ENCODE measurements at places on chromosomes 4 and X.

DNA sequence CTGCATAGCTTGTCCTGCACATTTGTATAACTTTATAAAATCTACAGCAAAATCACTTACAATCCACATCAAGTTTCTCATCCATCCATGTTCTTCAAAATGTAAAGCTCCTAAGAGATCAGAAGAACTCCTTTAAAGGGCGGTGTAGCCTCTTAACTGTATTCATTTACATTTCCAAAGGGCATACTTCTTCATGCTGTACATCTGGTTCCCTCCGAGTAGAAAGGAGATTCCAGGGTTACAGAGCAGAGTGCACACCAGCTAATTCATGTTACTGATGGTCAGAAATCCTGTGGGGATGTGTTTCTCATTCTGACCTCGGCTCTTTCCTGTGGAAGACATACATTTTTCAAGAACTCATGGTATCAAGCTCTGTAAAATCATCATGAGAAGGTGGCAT is 231.8 kb downstream of the ARAP2 start:
- no peak for DNase-seq

- DNase-seq, result no peak
Observed at GRCh38 chr4:17437396-17437795, 74.5 kb downstream of the QDPR start.

DNA sequence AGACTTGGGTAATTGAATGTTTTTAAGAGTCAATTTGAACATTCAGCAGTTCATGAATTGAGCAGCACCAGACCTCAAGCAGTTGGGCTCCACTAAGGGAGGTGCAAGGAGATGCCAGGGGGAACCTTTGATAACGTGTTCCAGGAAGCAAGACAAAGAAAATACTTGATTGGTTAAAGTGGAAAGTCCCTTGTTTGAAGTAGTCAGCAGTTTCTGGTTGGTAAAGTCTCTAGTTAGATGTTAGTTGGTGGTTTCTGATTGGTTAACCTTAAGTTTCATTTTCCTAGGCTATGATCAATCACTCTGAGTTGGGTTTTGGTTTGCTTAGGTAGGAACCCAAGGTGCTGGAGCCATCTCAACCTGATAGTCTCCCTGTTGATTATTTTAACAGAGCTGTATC is 4.0 kb downstream of the HERC6 start:
- no peak for DNase-seq

- no peak for DNase-seq
Observed at GRCh38 chr4:47278631-47279030, 184.9 kb downstream of the COMMD8 start.

DNA sequence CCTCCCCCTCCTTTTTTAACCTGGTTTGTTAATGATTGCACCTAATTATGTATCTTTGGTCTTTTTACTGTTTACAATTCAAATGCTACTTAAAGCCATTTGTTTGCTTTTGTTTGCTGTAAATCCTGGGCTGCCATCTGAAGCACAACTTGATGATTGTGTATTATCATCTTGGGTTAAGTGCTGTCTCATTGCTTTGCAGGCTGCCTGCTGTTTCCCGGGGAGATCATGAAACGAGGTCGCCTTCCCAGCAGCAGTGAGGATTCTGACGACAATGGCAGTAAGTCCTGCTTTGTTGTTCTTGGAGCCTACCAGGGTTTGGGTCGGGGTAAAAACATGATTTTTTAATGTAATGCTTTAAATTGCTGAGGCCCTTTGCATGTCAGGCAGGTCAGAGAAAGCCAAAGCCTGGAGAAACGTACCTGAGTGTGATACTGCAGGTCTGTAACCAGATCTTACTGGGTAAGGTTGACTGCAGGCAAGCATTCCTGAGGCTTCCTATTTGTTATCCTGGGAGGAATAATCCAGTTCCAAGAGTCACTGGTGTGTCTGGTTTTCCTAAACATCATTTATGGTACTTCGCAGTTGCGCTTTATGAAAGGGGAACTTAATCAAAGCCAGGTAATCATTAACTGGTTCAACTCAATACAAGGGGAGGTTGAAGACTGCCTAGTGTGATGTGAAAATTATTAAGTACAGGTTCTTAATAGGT is 22.2 kb downstream of the JADE1 start:
- DNase-seq, result peak; percentile 81

GRCh38 chrX:63932006-63932405 is 147.0 kb upstream of the ARHGEF9 start:
- DNase-seq, result no peak

- peak; percentile 4 for DNase-seq
Observed at GRCh38 chrX:85111347-85111746, 107.7 kb downstream of the APOOL start.

DNA sequence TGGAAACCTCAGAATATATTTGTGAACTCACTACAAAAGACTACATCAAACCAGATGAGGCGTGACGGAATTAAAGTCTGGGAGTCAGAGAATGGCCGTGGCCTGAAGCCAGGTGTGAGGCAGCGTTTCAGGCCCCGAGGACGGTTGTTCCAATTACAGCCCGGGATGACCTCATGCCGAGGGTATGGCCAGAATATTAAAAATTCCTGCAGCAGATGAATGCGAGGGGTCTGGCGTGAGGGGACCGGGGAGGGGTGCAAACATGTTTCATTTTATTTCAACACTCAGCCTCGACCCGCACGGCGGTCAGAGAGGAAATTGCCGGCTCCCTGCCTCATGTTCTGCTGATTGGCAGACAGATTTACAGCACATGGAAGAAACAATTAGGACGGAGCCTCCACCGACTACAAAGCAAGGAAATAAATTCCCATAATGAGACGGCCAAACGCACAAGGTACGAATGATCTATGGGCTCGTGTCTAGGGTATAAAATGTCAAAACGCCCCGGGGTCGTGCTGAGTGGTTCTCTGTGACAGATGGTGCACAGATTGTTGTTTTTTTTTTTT is 289.7 kb downstream of the SHOX start:
- no peak for DNase-seq

- no peak for DNase-seq
Observed at GRCh38 chr4:118346495-118346894, 6.3 kb downstream of the PRSS12 start.

DNA sequence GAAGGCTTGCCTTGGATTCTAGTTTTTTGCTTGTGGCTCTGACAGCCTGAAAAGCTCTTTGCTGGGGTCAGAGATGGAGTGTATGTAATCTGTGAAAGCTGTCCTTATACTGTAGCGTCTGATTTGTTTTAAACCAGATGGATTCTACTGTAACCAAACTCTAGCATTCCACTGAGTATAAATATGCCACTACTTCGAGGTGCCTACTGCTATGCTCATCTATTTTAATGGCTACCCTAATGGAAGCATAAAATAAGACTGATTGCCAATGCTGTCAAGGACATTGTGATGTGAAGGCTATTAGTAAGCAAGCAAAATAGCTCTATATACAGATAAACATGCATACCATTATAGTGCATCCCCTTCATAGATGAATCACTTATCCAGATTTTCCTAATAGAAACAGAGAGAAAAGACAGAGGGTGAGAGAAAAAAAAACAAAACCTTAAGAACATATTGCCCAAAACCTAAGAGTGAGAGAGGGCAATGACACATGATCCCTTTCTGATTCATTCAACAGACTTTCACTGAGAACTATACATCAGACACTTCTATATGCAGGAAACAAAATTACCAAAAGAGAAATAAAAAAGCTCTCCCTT is 1025.8 kb upstream of the LCORL start:
- DNase-seq, result no peak

DNA sequence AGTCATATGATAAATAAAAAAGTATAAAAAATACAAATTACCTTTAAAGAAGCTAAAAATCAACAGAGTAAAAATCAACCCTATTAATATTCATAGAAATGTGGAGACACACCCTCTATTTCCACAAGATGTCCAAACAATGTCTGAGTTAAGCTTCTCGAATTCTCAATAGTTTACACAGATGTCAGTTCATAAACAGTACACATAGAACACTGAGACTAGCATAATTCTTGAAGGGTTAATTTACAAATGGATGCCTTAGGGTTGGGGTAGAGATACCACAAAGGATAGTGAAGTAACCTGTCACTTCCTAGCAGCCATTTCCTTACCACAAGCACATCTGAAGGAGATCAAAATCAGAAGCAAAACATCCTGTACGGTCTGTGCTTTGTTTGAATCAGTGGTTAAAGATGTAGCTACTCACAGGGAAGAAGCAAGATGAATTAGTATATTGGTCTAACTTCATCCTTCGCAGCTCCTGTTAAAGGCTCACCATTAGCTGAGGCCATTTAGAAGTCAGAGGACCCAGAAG is 2393.9 kb downstream of the ARAP2 start:
- no peak for DNase-seq

- no peak for DNase-seq
Observed at GRCh38 chr4:163395758-163396157, 52.1 kb downstream of the NPY5R start.

- DNase-seq, result no peak
Observed at GRCh38 chr4:20313237-20314030, 61.7 kb downstream of the SLIT2 start.

GRCh38 chr4:128163177-128164117 is 102.3 kb downstream of the LARP1B start:
- no peak for DNase-seq

- no peak for DNase-seq
Observed at GRCh38 chrX:149453906-149454822, 50.9 kb downstream of the IDS start.

DNA sequence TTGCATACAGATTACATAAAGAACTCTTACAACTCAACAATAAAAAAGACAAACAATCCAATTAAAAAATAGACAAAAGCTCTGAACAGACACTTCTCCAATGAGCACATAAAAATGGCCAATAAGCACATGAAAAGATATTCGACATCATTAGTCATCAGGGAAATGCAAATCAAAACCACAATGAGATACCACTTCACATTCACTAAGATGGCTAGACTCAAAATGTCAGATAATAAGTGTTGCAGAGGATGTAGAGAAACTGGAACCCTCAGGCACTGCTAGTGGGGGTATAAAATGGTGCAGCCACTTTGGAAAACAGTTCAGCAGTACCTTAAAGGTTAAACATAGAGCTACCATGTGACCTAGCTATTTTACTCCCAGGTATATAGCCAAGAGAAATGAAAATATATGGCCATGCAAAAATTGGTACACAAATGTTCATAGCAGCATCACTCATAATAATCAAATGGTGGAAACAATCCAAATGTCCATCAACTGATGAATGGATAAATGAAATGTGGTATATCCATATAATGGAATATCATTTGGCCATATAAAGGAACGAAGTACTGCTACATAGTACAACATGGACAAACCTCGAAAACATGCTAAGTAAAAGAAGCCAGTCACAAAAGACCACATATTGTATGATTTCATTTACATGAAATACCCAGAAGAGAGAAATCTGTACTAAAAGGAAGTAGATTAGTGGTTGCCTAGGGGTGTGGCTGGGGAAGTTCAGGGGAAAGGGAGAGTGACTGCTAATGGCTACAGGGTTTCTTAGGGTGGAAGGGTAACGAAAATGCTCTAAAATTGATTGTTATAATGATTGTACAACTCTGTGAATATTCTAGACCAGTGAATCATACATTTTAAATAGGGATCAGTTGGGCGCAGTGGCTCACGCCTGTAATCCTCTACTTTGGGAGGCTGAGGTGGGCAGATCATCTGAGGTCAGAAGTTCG is 29.4 kb downstream of the SASH3 start:
- no peak for DNase-seq

- DNase-seq, result no peak
Observed at GRCh38 chr4:88724406-88724805, 26.8 kb upstream of the NAP1L5 start.

DNA sequence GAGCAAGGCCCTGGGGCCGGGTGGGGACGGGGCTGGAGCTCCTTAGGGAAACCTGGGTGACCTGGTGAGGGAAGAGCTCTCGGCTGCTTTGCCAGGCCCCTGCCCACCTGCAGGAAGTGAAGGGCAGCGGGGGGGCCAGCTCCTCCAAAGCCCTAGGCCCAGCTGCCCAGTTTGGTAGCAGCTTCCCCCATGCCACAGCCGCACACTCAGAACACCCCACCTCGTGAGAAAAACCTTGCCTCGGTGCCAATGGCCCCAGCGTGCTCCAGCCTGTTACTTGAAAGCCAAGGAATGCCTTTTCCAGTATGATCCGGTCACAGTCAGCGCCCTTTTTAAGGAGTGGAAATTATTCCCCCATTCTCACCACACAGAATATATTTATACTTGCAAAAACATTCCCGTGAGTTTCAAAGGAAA is 38.3 kb downstream of the ACOX3 start:
- DNase-seq, result no peak

DNA sequence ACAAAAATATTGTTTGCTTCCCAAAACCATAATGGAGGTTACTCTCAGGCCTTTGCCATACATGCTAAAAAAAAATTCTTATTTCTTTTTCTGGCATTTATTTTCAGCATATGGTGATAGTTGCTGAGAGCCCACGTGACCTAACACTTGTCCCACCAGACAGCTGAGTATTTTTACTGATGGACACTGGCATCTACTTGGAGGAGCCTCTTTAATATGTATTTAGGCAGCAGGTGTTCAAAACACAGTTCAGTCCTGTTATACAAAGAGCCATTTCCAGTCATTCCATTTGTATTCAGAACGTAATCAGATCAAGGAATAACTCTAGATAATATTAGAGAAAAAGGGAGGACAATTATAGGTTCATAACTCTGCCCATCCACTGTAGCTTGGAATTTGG is 95.5 kb downstream of the CXCL13 start:
- no peak for DNase-seq

DNA sequence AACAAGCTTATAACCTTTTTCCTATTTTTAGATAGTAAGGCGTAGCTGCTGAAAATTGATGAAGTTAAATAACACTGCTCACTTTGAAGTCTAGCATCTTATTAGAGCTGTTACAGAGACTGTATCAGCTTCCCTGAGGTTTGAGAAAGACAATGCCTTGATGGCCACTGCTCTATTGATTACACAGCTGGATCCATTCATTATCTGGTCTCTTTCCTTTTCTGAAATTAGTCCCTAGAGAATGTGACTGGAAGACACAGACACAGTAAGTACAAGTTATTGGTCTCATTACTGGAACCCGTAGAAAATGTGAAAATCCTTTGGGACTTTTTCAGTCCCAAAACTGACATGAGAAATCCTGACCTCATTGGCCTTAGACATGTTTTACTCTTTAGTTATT is 188.3 kb downstream of the NAF1 start:
- DNase-seq, result no peak

DNA sequence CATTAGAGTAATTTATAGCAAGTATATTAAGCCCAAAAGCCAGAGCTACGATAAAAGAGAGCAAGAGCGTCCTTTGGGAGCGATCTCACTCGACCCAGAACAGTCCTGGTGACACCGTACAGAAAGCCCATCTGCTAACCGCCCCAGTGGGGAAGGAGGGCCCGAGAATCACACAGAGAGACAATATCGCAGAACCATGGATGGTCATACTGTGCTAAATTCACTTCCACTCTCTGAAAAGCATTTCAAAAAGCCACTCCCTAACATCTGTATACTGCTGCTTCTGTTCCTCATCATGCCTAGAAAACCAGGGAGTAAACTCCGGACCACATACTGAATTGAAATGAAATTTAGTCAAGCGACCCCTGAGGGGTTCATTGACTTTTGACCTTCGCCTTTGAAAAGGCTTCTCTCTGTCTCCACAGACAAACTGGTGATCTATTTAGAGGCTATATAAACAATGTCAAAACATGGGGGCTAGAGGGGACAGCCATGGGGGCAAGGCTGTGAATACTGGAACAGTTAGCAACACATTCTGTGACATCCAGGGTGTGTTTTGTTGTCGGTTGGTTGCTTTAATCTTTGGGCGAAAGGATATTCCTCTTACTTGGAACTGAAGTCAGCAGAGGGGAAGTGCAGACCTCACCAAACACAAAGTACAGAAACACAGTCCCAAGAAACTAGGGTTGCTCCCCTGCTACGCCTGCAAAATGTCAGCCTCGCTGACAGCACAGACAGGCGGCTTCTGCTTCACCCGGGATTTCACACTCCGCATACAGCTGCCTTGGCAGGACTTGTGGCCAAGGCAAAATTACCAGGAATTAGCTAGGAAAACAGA is 129.0 kb upstream of the RASGEF1B start:
- no peak for DNase-seq
